Activated naive CD4-positive, alpha-beta T cell treated with anti-CD3 and anti-CD28 coated beads, Interleukin-2, amount 10 ng/mL, durations not matched to agents 7 days and 5 days (primary cell): ENCODE measurements at places on chromosomes 4 and X.

DNA sequence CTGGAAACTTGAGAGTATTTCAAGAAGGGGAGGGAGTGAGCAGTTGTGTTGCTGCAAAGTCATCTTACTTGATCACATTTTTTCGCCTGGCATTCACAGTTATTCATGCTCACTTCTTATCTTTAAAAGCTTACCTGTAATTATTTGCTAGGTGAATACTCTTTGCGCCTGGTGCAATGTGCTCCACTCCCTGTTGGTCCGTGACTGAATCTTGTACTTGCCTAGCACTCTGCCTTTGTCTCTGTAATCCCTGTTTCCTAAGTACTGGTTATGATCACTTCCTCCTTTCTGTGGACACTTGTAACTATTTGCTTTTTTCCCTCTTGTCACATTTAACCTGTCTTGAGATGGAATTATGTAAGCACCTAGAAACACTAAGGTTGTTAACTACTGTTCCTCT lies 5.8 kb downstream of the BMP2K start:
- no peak for DNase-seq

DNA sequence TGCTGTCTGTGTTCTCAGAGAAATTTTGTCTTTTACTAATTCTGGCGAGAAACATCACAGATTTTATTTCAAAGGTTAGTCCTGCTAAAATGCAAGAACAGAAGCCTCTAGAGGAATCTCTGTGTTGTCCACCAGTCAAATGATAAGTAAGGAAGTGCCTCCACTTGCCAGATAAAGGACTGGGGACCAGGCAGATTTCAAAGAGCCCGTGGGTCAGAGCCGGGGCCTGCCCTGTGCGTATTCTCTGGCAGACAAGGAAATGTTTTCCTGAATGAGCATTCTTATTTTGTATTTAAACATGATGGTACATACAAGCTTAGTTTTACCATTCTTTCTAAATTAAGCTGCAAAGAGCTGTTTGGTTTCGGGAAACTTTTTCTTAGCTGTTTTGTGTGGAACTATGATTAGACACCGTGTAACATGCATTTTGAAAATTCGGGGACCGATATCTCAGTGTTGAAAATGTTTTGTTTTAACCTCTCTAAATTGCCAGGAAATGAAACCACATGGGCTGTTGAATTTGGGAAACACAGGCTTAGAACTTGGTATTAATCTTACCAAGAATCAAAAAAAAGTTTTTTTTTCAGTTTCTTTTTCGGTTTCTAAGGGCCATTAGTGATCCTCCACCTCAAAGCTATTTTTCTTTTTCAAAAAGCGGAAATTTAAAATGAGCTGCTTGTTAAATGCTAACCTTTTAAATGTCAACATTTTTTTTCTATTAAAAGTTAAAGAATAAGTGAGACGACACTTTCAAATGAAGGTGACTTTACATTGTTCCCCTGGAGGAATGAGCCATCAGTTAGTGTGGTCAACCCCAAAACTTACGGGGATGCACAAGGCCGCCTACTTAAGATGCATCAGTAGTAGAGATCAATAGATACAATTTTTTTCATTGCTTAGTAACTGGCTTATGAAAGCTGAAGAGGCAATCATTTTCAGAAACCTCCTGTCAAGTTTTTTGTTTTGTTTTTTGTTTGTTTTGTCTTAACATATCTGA lies 89.6 kb upstream of the MTM1 start:
- peak; percentile 44 for DNase-seq

GRCh38 chr4:185261946-185262345 lies 52.5 kb downstream of the SNX25 start:
- DNase-seq = no peak

GRCh38 chr4:153036931-153037482 lies 100.9 kb downstream of the FHDC1 start:
- no peak for DNase-seq

GRCh38 chr4:111960241-111960667 lies 185.0 kb upstream of the FAM241A start:
- no peak for DNase-seq

DNA sequence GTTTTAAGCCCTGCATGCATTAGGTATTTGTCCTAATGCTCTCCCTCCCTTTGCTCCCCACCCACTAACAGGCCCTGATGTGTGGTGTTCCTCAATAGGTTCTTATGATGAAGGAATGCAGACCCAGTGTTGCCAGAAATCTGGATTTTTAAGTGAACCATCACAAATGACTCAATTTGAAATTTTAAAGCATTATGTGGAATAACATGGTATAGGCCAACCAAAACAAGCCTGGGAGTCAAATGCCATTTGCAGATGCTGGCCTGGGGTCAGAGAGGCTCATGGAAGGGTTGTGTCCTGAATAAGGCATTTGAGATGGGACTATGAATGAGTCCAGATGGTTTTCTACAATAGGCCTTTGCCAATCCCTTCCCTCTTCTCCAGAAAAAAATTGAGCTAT lies 179.6 kb downstream of the SHROOM3 start:
- no peak for DNase-seq

- no peak for DNase-seq
Observed at GRCh38 chr4:128590773-128591172, 218.7 kb upstream of the JADE1 start.

GRCh38 chrX:153517423-153517822 lies at the start of gene ATP2B3:
Gene ATP2B3, plus strand, starts transcription at chrX:153517642. Its CDS starts 18,606 bp downstream, at chrX:153536248.
- no peak for DNase-seq

GRCh38 chr4:13633671-13634070 lies 6.1 kb upstream of the BOD1L1 start:
- no peak for DNase-seq

DNA sequence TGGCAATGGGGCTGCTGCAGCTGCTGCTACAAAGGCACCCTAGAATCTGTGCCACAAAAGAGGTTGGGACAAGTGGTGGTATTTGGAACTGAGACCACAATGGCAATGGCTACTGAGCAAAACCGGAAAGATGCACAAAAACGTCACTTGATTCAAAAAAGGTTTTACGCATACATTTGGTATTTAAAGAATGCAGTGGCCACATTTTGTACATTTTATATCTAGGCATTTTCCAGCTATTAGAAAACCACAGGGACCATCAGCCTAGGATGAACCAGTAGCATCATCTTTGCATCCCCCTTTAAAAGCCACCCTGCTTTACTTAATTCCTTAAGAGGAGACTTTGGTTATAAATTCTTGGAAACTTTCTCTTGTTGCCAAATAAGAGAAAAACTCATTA lies 104.8 kb upstream of the CXCL13 start:
- no peak for DNase-seq

GRCh38 chrX:41087201-41087600 lies 2.0 kb downstream of the USP9X start:
- DNase-seq = no peak

GRCh38 chrX:30787012-30787411 lies 102.0 kb downstream of the TAB3 start:
- DNase-seq = no peak

DNA sequence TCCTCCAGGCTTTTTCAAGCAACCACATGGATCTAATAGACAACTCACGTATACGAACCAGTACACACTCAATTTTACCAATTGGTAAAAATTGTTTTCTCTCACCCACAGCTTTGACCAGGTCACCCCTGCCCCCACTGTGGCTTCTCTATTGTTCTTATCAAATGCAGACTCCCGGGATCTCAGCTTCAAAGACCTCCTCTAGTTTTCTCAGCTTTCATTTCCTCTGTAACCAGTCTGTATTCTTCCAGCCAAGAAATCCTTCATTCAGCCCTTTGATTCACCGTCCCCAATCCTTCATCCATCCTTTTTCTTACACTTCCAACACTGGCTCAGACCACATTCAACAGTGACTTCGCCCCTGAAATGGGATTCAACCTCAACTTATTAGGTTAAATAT lies 120.7 kb downstream of the CORIN start:
- no peak for DNase-seq

GRCh38 chr4:80182237-80182866 lies 15.0 kb upstream of the PRDM8 start:
- peak; percentile 37 for DNase-seq

DNA sequence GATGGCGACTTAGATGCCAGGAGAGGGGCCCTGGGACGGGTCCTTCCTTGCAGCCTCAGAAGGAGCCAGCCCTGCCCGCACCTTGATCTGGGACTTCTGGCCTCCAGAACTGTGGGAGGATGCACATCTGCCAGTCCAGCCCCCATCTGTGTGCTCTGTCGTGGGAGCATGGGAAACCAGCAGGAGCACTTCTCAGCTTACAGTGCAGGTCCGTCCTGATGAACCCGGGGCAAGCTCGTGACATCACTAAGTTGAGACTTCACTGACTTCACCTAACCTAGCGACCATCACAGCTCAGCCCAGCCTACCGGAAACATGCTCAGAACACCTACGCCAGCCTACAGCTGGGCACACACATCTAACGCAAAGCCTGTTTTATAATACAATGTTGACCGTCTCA lies 38.1 kb downstream of the ABLIM2 start:
- no peak for DNase-seq

GRCh38 chrX:107826238-107827029 lies 768 bp downstream of the MID2 start:
- peak; percentile 51 for DNase-seq

DNA sequence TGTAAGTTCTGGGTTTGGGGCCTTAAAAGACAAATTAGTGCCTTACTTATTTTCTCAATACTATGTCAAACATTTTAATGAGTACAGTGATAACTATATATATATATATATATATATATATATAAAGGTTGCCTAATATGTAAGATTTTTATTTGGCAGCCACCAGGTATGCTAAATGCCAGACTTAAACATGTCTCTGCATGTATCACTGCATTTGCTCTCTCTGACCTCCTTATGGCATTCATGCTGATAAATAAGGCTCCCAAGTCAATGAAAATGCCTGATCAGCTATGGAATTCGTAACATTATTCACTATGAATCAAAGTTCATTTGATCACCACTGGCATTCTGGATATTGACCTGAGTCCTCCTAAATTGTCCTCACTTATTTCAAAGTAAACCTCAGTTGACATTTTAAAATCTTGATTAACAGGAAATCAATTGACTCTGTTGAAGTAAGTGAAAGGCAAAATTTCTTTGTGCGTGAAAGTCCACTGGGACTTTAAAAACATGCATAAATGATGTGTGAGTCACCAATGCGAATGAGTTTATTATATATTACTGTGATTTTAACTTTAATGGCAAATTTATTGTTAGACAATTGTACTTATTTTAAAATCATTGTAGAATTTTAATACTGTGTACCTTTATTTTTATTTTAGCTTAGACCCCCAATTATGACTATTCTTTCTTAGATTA lies 29.2 kb upstream of the AREG start:
- no peak for DNase-seq

- no peak for DNase-seq
Observed at GRCh38 chrX:18951032-18951431, 32.9 kb downstream of the PHKA2 start.

- DNase-seq = peak; percentile 38
Observed at GRCh38 chrX:19785647-19786046, 101.8 kb downstream of the SH3KBP1 start.

- DNase-seq = no peak
Observed at GRCh38 chrX:153562546-153562945, 36.4 kb downstream of the CCNQ start.

DNA sequence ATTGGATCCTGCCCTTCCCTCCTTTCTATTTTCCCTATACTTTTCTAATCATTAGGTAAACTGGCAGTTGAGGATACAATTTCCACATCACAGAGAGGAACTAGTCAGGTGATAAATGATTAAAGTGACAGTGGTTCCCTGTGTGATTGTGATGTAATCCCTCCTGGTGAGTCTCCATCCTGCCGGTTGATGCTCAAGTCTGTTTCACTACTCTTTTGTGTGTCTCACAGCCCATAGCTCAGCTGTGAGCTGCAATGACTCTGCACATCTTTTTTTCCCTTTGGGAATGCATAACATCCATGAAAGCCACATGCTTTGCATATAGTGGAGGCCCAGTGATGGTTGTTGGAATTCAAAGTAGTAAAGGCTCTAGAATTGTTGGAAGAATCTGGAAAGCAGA lies 60.4 kb downstream of the CCNI start:
- no peak for DNase-seq

GRCh38 chrX:155262970-155263754 lies 1.1 kb downstream of the RAB39B start:
- no peak for DNase-seq

- no peak for DNase-seq
Observed at GRCh38 chr4:58219179-58219578, 1109.0 kb upstream of the IGFBP7 start.

DNA sequence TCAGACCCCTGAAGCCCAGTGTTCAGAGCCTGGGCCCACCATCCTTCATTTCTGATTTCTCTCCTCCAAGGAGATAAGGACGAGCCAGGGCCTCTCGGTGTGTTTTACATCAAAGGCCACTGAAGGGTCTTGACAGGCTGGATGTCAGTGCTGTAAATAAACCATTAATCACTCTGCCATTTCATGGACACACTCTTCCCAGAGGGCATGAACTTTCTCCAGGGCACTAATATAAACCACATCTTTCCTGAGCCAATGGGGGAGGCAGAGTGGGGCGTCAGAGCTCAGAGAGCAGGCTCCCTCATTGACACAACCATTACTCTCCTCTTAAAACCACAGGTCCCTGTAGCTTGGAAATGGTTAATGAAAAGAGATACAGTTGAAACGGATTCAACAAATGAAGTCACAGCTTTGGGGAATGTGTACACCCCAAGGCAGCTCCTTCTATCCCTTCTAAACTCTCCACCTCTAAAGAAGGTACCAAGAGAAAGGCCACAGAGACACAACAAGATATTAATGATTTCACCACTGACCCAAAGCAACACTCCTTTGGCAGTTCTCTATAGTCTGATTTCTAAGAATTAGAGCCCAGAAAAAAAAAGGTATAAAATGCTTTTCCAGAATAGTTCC lies 200.6 kb downstream of the CHIC2 start:
- DNase-seq = no peak

GRCh38 chr4:112075906-112076305 lies 69.3 kb upstream of the FAM241A start:
- no peak for DNase-seq

- DNase-seq = no peak
Observed at GRCh38 chr4:81084029-81084428, 53.5 kb downstream of the BMP3 start.

DNA sequence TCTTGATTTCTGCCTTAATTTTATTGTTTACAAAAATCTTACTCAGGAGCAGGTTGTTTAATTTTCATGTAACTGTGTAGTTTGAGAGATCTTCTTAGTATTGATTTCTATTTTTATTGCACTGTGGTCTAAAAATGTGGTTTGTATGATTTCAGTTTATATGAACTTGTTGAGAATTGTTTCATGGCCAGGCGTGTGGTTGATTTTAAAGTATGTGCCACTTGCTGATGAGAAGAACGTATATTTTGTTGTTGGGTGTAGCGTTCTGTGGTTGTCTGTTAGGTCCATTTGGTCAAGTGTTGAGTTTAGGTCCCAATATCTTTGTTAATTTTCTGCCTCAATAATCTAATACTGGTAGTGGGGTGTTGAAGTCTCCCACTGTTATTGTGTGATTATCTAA lies 996.8 kb downstream of the PCDH19 start:
- no peak for DNase-seq

- DNase-seq = no peak
Observed at GRCh38 chr4:119783189-119783983, 154.8 kb upstream of the PDE5A start.

DNA sequence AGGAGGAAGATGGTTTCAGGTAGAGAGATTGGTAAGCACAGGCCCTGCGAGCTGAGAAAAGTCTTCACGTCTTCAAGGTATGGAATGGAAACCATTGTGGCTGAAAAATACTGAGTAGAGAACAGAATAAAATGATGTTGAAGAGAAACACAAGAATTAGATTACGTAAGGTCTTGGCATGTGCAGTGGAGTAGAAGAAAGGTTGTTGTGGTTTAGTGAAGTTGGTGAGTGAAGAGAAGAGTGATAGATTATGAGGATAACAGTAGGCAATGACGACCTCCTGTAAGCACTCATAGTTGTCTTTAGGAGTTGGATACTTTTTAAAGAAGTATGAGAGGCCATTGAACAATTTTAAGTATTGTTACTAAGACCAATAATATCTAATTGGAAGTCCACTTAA lies 642.6 kb downstream of the PCDH7 start:
- no peak for DNase-seq
